ENCODE measurements at places on chromosomes 16 and 17.
A peak's percentile ranks its signal among the peaks of the same experiment; 100 is the strongest.

- DNase-seq: no peak
These were observed 146.3 kb upstream of the NOG start for GRCh38 chr17:56447171-56447570.

DNA sequence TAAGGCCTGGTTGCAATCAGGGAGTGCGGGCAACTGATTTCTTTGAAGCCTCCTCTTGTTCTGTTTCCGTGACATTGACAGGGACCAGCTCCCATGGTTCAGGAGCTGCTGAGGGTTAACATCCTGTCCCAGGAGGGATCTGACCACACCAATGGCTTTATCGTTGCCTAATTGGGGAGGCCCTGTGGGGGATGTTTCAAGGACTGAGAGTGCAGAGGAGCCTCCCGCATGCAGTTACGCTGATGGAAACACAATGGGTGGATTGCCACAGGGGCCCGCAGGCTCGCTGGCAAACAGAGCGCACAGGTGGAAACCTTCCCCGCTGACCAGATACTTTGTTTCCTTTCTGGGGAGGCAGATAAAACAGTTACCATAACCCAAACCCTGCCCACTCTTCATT, 23.8 kb upstream of the ABCC1 start:
- DNase-seq: peak; percentile 43

DNA sequence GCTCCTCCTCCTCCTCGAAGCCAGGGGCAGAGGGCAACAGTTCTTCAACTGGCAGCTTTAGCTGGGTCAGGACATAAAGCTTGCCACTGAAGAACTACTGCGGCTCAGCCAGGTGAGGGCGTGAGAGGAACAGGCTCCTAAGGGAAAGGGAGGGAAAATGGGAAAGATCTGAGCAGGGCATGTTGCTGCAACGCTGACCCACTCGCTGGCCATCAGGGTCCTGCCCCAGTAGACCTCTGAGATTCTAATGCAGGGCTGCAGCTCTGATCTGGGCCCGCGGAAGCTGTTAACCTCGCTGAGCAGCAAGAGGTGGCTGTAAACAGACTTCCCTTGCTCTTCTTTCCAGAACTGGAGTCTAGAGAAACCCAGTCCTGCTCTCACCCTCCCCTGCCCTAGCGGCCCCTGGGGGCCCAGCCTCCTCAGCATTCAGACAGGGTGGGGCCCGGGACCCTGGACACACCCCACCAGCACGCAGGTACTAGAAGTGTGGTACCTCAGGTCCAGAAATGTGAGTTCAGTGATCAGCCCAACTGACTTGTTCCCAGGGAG, 3.8 kb upstream of the TLCD2 start:
- DNase-seq: peak; percentile 86

DNA sequence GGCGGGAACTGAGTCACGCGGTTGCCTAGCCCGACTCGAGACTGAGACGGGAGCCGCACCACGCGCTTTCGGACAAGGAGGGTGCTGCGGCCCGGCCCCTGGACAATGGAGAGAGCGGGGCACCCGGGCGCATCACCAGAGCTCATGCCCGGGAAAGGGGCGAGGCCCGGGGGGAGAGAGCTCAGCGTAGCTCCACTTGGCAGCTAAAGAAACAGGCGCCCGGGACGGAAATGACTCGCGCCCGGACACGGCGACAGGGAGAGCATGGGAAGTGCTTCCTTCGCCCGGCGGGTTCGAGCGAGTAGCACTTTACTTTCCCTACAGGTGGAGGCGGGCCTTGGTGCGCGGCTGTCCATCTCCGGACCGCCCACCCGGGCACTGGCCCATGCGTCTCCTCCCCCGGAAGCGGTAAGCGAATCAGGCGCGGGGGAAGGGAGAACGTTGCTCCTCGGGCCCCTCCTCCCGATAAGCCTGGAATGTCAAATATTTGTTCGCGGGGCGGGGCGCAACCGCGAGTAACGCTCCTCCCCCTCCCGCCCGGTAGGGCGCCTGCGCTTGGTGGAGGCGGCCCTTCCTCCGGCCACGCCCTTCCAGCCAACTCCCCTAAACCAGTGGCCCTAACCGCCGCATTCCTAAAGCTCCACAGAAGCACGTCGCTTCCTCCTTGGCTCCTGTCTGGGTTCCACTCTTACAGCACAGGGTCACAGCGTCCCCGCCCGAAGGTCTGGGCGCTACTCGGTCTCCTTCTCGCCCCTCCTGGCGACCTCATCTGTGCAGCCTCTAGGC, 1.5 kb upstream of the ESRP2 start:
- DNase-seq: peak; percentile 99

- no peak for DNase-seq
These were observed 62.7 kb downstream of the SEC14L1 start for GRCh38 chr17:77203436-77203835.

- peak; percentile 45 for DNase-seq
These were observed 128.4 kb downstream of the WWOX start for GRCh38 chr16:78227855-78228254.

GRCh38 chr17:45143767-45144198, 4.5 kb upstream of the HEXIM1 start:
- peak; percentile 55 for DNase-seq

- DNase-seq: no peak
These were observed 200.6 kb downstream of the CPPED1 start for GRCh38 chr16:12602811-12603698.

DNA sequence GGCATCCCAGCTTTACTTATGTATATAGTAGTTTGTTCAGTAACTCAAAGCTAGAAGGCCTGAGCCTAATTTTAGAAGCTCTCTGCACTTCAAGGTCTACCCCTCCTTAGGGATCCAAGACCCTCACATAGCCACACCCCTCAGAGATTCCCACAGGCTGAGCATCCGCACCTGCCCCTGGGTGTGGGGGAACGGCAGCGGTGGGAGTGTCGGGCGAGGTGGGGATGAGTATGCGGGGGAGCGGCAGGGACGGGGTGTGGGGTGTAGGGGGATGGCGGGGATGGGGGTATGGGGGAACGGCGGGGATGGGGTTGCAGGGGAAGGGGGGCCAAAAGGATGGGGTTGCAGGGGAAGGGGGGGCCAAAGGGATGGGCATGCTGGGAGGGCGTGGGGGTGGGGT, 24.9 kb upstream of the BEAN1 start:
- DNase-seq: no peak

GRCh38 chr17:57630736-57631135, 114.4 kb downstream of the CCDC182 start:
- DNase-seq: no peak

DNA sequence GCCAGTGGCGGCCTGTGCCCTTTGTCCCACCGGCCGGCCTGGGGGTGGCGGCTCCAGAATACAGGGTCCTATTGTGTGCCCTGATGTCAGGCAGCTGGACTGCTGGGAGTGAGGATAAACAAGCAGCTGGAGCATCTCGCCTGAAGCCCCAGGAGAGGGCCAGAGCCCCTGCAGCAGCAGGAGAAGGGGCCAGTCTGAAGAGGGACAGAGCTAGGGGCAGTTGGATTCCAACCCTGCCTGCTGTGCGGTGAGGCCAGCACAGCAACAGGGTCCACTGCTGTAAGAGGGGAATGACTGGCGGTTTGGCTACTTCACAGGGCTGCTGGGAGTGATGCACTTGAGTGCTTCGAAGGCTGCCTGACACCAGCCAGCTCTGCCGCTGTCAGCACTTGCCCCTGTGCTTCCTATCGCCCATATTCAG, 25.0 kb downstream of the RAB11FIP4 start:
- peak; percentile 72 for DNase-seq

- DNase-seq: no peak
These were observed 18.3 kb upstream of the TOM1L1 start for GRCh38 chr17:54882371-54882770.

GRCh38 chr16:77613095-77613494, 109.2 kb upstream of the NUDT7 start:
- DNase-seq: no peak

DNA sequence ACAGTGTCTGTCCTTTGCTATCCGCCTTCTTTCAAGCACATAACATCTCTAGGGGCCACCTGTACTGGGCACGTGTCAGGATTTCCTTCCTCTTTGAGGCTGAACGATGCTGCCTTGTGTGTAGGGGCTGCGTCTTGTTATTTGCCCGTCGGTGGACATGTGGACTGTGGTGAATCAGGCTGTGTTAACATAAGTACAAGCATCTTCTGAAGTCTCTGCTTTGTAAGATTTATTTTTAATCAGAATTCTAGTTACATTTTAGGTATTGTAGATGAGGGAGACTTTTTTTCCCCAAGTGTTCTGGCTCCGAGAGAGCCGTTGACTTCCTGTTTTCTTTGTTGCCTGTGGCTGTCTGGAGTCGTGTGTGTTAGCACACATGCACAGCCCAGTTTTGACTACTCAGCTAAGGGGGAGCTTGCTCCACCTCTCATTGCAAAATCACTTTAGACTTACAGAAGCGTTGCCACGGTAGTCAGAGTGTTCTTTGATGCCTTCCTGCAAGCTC, 26.1 kb downstream of the SPG7 start:
- DNase-seq: no peak

GRCh38 chr17:8563024-8563776, 67.3 kb downstream of the MYH10 start:
- peak; percentile 14 for DNase-seq

DNA sequence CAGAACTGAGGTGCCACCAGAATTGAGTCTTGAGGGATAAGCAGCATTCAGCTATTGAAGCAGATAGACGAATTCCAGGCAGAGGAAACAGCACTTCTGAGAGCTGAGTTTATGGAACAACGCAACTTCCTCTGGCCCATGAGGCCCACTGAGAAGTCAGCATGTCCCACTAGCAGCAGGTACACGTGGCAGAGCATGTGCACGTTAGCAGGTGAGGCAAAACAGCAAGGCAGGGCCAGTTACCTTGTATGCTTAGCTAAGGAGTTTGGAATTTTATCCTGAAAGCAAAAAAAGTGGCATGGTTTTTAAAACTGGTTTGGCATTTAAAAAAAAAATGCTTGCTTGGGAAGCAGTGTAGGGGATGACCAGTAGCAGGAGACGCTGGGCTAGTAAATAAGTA, 305.6 kb downstream of the CPPED1 start:
- DNase-seq: no peak

DNA sequence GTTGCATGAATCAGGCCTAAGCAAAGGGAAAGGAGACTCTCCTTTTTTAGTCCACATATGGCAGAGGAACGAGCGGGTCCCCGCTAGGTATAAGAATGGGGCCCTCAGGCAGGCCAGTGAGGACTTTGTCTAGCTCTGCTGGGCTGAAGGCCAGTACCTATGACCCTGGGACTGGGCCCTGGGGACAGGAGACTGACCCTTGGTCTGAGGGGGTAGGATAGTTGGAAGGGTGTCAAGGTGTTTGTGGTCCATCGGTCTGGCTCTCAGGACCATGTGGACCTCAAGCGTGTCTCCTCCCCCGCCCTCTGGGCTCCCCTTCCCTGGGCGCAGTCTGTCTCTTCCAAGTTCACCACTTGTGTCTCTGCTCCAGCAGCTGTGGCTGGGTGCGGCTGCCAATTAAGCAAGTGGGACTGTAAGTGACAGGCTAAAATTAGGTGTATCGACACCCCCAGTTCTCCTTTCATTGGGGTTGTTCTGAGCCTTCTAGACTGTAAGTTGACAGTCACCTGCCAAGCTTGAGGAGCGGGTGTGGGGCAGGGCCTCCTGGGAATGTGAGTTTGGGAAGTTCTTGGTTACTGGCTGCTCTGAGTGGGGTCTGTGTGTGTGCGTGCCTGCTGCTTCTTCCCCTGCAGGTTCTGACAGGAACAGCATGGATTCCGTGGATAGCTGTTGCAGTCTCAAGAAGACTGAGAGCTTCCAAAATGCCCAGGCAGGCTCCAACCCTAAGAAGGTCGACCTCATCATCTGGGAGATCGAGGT, 24.5 kb downstream of the AKAP1 start:
- peak; percentile 42 for DNase-seq

DNA sequence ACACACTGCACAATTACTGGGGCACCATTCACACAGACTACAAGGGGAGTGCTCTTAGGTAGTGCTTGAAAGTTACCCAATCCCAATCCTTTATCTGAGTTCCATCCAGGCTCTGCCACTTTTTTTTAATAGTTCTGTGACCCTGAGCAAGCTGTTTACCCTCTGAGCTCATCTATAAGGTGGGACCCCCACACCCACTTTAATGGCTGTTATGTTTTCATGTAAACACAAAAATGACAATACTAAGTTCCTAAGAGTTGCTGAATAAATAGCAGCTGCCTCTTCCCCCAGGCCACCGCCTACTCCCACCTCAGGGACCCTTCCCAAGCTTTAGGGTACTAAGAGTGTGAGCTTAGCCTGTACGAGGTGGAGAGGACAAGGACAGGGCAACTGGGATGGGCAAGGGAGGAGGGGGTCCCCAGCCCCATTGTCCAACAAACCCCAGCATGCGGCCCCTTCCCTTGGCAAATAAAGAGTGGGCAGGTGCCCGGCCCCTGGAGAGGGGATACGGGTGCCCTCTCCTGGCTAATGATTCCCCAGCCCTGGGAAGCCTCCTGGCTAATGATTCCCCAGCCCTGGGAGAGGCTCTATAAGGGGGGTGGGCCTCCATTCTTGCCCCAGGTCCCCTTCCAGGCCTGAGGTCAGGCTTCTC, 14.6 kb downstream of the SLC13A2 start:
- no peak for DNase-seq

DNA sequence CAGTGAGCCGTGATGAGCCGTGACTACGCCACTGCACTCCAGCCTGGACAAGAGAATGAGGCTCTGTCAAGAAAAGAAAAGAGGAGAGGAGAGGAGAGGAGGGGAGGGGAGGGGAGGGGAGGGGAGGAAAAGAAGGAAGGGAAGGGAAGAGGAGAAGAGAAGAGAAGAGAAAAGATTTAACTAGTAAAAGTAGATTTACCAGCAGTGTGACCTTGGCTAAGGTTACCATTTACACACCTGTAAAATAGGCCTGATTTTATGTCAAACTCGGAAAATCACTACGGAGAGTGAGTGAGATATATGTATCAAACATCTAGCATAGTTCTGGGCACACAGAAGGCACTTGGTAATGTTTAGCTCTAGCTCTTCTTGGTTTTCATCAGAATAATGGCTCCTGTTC, 109.2 kb downstream of the LYRM1 start:
- DNase-seq: no peak

DNA sequence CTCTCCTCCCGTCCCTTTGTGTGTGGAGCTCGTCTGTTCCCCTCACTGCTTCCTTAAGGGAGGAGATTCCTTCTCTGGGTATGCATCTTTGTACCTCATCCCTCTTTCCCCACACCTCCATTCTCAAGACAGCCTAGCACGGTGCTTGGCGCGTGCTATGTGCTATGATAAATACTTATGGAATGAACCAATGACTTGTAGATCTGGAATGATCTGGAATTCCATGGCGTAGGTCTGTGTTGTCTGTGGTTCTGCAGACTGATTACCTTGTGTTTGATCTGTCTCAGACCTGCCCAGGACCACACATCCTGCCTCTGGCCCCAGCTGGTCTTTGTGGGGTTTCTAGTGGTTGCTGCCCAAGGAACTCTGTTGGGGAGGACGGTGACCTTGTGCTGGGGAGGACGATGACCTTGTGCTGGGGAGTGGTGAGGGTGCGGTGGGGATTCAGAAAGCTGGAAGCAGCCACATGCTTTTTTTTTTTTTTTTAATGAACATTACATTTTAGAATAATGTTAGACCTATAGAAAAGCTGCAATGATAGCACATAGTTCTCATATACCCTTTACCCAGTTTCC, 33.5 kb upstream of the ETV4 start:
- no peak for DNase-seq

DNA sequence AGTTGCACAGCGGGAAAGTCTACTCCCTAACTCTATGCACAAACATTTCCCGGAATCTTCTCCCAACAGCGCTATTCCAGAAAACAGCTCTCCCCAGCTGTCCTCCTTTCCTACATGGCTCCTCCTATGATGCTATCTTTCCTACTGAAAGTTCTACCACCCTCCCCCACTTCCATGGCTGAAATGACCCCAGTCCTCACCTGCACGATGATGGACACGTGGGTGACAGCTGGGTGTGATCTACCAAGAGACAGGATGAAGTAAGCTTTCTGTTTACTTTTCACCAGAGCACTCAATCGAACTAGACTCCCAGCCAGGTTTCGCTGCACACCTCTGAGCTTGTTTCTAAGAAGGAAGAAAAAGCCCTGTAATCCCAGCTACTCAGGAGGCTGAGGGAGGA, 10.7 kb downstream of the CTC1 start:
- DNase-seq: no peak

Measured in neural progenitor cell (in vitro differentiated cells).